ENCODE measurements at places on chromosomes 6 and 20.

DNA sequence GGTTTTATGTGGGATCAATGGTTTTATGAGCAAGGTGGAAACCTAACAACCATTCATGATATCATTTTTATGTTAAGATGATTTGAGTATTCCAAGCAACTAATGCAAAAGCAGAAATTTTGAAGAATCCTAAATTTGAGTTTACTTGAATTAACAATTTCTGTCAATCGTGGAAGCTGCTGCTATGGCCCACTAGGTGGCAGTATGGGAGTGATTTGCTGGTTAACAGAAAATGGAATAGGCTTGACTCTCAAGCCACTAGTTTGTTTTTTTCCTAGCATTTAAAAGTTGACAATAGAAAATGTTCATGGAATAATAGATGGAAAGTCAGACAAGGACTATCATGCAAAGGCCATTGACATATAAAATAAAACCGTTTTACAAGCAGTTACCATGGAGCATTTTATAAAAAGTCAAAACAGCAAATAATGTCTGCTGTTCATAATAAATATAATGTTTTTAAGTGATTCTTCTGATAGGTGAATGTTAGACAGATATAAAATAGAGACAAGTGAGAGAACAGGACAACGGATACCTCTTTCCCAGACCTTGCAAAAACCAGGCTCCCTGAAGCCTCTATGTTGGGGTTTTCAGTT lies 43.0 kb upstream of the TMEM200A start:
- DNase-seq = no peak

GRCh38 chr6:79450984-79451383 lies 86.2 kb downstream of the LCA5 start:
- DNase-seq = no peak

DNA sequence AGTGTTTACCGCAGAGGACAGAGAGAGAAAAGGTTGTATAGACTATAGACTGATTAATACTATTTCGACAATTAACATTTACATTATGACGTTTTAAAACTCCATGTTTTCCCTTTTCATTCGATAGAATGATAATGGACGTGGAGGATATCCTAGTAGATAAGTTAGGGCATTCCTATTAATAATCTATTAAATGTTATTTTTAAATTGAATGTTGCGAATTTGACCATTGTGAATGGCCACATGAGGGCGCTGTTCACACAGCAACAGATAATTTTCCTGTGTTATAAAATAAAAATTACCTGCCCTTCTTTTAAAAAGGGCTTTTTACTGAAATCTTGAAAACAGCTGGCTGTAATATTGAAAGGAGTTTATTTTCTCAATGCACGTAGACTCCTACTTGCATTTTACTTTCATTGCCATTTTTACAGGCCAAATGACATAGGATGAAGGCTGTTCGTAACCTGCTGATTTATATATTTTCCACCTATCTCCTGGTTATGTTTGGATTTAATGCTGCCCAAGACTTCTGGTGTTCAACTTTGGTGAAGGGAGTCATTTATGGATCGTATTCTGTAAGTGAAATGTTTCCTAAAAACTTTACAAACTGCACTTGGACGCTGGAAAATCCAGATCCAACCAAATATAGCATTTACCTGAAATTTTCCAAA lies 3.3 kb downstream of the ADGRB3 start:
- DNase-seq = no peak

DNA sequence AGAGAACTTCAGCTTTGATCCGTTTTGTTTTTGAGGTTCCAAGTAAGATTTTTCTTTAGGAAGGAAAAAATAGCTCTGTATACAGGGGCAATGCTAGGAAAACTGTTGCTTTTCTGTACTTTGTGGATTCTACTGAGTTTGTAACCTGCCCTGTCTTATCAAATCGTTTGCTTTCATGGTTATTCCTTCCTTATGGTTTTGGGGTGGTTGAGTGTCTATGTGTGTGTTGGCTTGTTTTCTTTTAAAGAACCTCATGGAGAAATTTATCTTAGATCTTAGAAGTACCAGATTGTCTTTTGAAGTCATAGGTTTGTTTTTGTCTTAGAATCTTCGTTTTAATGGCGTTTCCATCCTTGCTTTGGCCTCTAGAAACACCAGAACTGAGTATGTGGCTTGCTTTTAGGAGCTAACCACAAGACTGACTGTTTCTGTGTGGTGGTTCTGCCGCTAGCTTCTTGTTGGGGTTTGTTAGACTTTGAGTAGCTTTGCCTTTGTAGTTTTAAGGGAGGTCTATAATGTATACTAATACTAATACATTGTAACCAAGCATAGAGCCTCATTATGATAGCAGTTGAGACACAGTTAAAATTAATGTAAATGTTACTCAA lies 86.8 kb downstream of the RPP40 start:
- no peak for DNase-seq

DNA sequence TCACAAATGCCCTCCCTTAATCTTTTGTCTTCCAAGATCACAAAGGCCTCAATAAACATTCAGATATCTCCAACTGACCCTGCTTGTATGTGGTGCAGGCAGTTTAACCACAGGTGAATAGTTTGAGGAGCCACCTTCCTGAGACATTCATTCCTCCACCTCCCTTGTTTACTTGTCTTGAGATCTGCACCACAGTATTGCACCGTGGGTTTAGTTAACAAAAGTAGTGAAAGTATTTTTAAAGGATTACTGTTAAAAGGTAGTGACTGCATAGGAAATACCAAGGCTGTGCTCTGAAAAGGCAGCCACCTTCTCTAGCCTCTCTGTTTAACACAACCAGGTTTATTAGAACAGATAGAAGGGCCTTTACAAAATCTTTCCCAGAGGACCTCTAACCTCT lies 46.5 kb downstream of the SESN1 start:
- DNase-seq = no peak

GRCh38 chr6:118621799-118622470 lies 29.5 kb downstream of the CEP85L start:
- DNase-seq = no peak

DNA sequence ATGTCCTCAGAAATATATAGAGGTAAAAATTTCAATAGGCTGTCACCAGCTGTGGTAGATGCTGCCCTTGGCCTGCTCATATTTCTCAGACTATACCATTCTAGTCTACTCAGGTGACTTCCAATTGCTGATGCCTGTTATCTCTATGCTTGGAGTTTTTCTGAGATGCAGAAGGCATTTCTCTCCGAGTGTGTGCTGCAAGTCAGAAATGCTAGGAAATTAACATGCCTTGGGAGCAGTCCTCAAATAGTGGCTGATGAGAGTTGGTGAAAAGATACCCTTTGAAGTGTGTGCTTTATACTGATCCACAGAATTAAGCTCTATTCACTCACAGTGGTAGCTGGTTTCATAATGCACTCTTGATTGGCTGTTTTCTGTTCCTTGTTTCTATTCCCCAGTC lies 43.2 kb upstream of the PKIB start:
- no peak for DNase-seq

DNA sequence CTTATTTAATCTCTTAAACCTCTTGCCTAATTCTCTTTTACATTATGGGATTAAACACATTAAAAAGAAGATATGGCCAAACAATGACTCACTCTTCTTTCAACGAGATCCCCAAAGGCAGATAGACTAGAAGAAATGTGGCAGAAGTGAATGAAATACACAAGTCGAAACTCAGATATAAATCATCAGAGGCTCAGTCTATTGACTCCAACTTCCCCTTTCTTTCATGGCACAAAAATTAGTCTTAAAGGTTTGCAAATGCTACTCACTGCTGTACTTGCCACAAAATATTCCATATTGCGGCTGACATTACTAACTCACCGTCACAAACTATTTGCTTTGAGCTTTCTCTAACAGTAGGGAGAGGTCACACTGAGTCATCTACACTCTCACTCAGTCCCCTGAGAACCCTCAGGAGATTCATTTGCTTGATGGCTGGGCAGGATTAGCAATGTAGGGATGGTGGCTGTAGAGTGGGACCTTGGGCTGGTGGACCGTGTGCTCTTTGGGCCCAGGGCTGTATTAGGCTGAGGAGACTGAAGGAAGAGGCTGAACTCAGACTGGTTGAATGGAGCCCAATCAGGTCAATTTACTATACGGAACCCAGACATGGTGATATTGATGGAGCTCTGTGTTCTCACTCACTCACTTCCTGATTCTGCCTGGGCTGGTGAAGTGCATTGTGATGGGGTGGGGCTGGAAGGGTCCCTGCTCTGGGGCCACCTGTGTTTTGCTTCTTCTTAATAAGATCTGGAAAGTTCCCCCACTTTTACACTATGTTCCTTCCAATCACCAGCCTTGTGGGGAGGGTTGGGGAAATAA lies 42.8 kb upstream of the UBR2 start:
- no peak for DNase-seq

- no peak for DNase-seq
Observed at GRCh38 chr20:8755340-8756118, 313.4 kb upstream of the PLCB4 start.

DNA sequence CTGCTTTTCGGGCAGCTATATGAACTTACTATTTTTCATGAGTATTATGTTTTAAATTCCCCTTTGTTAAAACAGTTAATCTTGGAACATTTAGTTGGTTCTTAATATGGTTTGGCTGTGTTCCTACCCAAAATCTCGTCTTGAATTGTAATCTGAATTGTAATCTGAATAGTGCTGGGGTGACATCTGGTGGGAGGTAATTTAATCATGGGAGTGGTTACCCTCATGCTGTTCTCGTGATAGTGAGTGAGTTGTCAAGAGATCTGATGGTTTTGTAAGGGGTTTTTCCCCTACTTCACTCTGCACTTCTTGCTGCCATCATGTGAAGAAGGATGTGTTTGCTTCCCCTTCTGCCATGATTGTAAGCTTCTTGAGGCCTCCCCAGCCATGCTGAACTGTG lies 305.4 kb upstream of the MAP3K7 start:
- no peak for DNase-seq

DNA sequence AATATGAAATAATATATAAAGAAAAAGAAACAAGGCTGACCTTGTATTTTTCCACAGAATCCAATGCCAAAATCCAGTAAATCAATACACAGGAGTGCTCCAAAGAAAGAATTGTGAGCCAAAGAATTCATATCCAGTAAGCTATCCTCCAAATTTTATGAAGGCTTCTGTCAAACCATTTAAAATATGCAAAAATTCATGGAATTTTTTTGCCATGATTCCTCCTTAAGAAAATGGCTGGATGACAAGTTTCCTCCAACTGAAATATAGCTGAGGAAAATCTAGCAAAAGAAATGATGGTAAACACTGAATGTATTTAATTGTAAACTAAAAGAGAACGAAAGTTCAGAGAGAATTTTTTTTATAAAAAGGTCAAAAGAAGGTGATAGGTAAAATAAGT lies 290.3 kb downstream of the UBE3D start:
- no peak for DNase-seq

- no peak for DNase-seq
Observed at GRCh38 chr6:44567406-44567805, 179.9 kb downstream of the CDC5L start.

DNA sequence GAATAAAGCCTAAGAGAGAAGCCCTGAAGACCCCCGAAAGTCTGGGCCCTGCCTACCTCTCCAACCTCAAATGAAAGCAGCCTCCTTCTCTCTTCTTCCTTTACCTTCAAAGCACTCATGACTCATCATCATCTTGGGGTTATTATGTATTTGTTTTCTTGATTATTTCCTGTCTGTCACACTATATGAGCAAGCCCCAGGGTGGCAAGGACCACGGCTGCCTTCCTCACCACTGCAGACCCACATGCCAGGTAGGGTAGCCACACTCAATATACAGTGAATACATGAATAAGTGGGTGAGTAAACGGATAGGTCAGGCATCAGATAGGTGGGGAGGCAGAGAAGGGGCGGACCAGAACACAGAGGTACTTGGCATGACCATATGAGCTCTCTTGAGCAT lies 8.8 kb downstream of the WFDC3 start:
- DNase-seq = no peak

DNA sequence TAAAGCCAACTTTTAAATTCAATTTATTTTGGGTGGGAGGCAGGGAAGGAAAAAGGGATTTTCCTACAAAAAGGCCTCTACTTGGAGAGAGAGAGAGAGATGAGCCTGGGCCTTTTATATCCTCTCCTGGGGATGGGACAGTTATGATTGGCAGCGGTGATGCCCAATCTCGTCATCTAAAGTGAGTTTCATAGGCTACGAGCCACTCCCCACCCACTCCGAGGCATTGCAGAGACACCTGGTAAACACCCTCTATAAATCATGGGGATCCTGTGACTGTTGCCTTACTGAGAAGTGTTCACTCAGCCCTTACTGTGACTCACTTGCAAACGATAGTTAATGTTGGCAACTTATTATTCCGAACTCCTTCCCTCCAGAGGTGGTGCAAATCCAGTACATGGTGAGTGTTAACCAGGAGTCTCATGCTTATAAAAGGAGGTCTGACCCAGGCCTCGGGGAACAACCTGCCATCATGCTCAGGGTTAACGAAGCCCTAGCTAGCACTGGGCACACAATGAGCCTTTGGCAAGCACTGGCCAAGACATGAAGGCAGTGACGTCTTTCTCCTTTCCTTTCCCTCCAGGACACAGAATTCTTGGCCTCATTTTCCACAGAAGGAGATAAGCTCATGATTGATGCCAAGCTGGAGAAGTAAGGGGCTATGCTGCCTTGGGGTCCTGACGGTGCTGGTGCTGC lies 20.5 kb downstream of the BPIFB4 start:
- no peak for DNase-seq

DNA sequence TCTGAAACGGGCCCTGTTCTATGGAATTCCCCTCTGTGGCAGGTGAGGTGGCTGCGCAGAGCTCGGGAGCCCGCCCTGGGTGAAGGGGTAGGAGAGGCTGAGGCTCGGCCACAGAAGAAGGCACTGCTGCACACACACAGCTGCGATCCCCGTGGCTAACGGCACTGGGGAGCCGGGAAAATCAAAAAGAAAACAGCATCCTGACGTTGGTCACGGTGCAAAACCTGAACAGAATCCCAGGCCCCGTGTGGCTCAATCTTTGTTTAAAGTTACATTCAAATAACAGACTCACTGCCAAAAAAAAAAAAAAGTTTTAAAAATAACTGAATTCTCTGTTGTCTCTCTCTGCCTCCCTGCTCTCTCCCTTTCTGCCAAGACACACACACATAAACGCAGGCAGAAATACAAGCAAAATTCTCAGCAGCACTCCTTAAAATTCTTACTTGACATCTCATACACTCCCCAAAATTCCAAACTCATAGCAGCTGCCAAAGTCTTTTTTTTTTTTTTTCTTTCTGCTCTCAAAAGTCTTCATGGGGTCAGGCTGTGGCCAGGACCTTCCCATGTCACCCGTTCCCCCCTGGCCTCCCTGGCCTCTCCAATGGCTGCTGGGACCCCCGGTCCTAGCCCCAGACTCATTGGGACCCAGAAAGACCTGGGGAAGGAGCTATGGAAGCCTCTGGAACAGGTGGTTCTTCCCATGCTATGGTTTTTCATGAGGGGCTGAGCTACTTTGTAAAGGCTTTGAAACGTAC lies 248.8 kb downstream of the TTLL2 start:
- no peak for DNase-seq

Measured in GM18507 (cell line).